ENCODE measurements at places on chromosomes 13 and 19.

- no peak for DNase-seq
Measured at GRCh38 chr19:57583521-57584416, at the start of gene ZIK1. Gene ZIK1, plus strand, starts transcription at chr19:57584145. Its CDS starts 212 bp downstream, at chr19:57584357.

- no peak for DNase-seq
Measured at GRCh38 chr19:19429361-19429760, 23.9 kb downstream of the GATAD2A start.

DNA sequence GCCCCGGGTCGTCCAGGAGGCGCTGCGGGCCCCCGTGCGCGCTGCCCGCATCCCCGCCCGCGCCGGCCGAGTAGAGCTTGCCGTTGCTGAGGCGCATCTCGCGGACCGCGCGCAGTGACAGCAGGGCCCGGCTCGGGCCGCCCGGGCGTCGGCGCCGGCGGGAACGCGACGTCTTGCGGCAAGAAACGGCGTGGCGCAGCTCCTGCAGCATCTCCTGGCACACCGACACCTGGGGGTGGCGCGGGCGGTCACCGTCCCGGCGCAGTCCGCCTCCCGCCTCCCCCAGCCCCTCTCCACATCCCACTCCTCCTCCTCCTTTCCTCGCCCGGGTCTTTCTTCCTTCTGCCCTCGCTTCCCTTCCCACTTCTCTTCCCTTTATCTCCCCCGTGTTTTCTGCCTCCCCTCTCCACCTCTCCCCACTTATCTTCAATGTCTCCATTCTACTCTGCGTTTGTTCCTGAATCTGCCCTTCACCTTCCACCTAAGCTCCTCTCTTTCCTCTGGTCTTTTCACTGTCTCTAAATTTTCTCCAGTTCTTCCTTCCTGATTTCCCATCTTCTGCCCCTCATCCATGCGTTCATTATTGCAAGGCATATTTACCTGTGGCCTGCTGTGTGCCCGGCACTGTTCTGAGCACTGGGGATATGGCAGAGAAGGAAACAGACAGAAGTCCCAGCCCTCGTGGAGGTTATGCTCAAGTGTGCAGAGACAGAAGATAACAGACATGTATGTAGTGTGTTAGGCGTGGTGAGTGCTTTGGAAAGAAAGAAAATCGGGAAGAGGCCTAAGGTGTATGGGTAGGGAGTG, 5.2 kb upstream of the ATP1A3 start:
- no peak for DNase-seq

- no peak for DNase-seq
Measured at GRCh38 chr13:35347679-35348205, 128.7 kb downstream of the MAB21L1 start.

DNA sequence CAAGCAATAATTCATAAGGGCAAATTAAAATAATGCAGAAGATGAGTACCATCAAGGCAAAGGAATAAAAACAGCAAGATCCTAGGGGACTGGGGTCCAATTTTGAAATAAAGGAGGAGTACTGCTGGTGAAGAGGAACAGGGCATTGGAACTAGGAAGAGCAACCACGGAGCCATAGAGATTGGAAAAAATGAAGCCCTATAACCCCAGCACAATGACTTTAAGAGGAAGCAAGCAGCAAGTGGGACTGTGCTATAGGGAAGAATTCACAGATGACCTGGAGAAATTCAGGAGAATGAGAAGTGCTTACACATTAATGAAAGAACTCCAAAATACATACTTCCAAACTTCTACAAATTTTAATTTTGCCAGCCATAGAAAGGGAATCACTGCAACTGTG, 44.9 kb upstream of the ITM2B start:
- DNase-seq = no peak

- DNase-seq = no peak
Measured at GRCh38 chr19:44957526-44957925, 2.3 kb downstream of the CLPTM1 start.

- peak; percentile 26 for DNase-seq
Measured at GRCh38 chr19:19021115-19021514, 12.2 kb downstream of the SUGP2 start.
